ENCODE measurements at places on chromosomes 7 and 10.

GRCh38 chr10:53597835-53598251, 825.3 kb upstream of the MBL2 start:
- peak; percentile 5 for DNase-seq

GRCh38 chr7:149141893-149142292, 5.4 kb upstream of the ZNF398 start:
- DNase-seq, result no peak

GRCh38 chr10:95500649-95501048, 60.5 kb downstream of the SORBS1 start:
- DNase-seq, result no peak

DNA sequence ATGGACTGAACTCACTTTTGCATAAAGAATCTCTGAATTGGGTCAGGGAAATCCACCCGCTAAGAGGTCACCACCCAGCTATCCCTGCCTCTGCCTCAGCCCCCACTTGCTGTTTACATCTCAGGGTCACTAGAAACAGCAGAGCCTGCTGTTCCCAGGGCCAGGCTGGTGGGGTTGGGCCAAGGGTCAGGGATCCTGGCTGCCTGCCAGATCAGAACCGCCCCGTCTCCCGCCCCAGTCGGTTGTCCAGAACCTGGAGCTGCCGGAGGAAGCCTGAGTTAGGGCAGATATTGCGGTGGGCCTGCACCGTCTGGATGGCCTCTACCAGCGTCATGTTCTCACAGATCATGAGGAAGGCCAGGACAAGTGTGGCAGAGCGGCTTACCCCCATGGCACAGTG, 17.0 kb upstream of the SAMD8 start:
- no peak for DNase-seq

DNA sequence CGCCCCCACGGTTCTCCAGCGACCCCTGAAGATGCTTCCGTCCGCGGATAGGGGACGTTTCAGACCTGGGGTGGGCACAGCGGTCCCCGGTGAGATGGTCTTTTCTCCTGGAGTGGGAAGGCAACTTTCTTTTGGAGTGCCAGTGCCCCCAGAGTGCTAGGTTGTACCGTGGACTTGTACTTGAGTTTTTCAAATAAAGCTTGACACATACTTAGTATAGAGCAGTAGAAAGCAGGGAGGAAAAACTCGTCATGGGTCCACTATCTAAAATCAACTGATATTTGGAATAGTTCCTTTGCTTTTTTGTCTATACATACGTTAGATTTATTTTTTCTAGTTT, 28.4 kb downstream of the RBM20 start:
- no peak for DNase-seq
